CD8-positive, alpha-beta memory T cell (primary cell): ENCODE measurements at places on chromosomes 5 and 9. TPM values are rescaled to one million over a fixed set of nuclear protein-coding genes. Genes with fewer than 3 reads are reported as not detected.

Gene TOR1B
- polyA plus RNA-seq: 32.8 TPM

Gene LRRC70
- polyA plus RNA-seq: 1.1 TPM

Gene FIBCD1
- not detected for polyA plus RNA-seq

- no peaks in the 10 kb centered on the region for H3K27me3 ChIP-seq
- no peak overlapping the region for H3K27ac ChIP-seq
- H3K36me3 ChIP-seq: no peaks in the 10 kb centered on the region
- no peaks in the 10 kb centered on the region for H3K4me1 ChIP-seq
- no peak for DNase-seq
These were observed 193.5 kb downstream of the PLK2 start for GRCh38 chr5:58266402-58266801.

Gene PRUNE2
- 0.21 TPM for polyA plus RNA-seq
